ENCODE measurements at places on chromosomes 13 and 19.

GRCh38 chr19:48716562-48717291, 2.8 kb downstream of the MAMSTR start:
- DNase-seq = no peak

- DNase-seq = no peak
These were observed 13.6 kb downstream of the CSNK1G2 start for GRCh38 chr19:1954532-1954933.

DNA sequence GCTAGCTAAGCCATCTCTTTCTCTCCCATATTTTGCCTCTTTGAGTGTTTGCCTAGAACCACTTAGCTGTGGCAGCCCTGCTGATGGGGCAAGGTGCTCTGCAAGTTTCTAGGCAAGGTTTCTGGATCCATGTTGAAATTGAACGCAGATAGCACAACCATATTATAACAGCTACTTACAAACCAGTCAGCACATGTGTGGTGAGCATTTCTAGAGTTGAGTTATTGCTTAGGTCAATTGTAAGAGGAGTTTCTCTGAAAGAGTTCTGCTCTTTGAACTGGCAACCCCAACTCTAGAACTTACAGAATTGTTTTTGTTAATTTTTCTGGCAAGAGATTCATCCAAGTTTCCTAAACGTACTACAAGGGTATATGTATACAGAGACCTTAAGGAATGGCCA, 103.3 kb downstream of the GGACT start:
- DNase-seq = no peak

GRCh38 chr19:41599175-41599966, 23.4 kb downstream of the CEACAM21 start:
- no peak for DNase-seq

- DNase-seq = peak; percentile 93
These were observed 22.5 kb downstream of the C13orf46 start for GRCh38 chr13:113951246-113951999.
